ENCODE measurements at places on chromosomes 11 and 22.
A peak's percentile ranks its signal among the peaks of the same experiment; 100 is the strongest.

- DNase-seq, result no peak
Observed at GRCh38 chr22:31812977-31813605, 59.3 kb downstream of the DEPDC5 start.

DNA sequence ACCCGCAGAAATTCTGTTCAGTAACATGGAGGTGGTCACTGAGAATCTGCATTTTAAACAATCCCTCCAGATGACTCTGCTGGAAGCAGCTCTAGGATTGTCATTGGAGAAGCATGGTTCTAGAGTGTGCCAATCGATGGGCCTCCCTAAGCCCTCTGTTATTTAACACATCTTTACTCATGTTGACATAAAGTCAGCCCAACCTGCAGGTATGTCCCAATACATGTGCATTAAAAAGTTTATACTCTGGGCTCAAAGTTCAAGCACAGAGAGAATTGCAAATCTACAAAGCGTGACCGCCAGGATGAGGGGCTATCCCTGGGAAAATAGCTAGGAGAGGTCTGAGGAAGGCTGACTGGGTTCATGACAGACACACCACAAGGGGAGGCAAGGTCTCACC is 116.4 kb downstream of the KIRREL3 start:
- DNase-seq, result no peak

- peak; percentile 79 for DNase-seq
Observed at GRCh38 chr22:28443526-28443876, 236.1 kb downstream of the TTC28 start.

DNA sequence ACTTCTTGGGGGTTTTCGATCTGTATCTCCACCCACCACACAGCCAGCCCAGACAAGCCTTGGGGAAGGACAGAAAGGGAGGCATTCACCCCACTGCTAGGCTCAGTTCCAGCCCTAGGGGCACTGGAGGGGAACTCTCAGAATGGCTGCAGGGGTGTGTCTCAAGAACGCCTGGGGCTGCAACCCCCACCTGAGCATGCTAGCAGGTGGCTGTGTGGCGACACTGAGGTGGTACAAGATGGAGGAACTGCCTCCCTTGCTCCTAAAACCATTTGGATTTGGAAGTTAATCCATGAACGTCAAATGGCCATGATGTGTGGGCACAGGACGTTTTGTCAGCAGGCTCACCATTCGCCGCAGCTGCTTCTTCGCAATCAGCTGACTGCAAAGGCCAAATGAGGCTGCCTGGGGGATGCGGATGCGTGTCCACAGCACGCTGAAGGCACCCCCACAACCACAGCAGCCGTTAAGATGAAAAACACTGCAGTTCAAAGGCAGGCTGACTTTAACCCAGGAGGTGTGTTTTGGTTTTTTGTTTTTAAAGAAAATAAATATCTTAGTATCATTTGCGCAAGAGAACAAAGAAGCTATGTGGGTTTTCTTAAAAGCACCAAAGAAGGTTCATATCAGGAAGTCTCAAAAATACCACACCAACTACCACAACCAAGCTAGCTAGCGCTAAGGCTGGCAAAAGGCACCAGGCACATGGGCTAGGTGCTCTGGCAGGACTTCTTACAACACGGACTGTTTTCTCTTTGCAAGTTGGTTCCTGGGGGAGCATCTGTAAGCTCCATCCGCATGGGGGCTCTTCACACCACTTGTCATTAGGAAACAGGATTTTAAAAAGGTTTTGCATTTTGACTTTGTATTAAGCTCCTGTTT is 22.2 kb upstream of the NAP1L4 start:
- DNase-seq, result no peak

DNA sequence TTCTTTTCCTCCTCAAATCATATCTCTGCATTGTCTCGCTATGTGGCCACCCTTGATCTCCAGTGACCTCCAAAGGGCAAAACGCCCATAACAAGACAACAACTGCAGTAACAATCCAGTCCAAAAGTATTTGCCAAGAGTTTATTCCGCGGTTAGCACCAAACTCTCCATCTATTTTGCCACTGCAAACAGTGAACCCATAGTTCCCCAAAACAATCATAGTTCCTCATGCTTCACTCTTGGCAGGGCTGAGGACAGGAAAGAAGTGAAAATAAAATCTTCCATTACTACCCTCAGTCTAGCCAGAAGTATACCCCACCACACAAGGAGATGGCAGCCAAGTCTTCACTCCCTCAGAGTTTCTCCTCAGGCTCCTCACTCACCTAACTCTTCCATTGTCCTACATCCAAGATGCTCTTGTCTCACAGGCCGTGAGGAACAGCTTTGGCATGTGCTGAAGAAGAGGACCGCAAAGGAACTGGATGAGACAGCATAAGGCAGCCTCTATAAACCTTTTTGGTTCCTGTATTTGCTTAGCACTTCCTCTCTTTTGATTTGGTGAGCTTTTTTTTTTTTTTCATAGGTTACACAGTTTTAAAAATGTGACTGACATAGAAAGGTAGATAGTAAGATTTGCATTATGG is at the start of gene LPXN:
Gene LPXN (minus strand): TSS at position 480 of the 644 bp plus-strand sequence. CDS start 84 bp downstream, at position 396.
- no peak for DNase-seq

- DNase-seq, result no peak
Observed at GRCh38 chr11:27358296-27358695, 4.7 kb downstream of the CCDC34 start.

DNA sequence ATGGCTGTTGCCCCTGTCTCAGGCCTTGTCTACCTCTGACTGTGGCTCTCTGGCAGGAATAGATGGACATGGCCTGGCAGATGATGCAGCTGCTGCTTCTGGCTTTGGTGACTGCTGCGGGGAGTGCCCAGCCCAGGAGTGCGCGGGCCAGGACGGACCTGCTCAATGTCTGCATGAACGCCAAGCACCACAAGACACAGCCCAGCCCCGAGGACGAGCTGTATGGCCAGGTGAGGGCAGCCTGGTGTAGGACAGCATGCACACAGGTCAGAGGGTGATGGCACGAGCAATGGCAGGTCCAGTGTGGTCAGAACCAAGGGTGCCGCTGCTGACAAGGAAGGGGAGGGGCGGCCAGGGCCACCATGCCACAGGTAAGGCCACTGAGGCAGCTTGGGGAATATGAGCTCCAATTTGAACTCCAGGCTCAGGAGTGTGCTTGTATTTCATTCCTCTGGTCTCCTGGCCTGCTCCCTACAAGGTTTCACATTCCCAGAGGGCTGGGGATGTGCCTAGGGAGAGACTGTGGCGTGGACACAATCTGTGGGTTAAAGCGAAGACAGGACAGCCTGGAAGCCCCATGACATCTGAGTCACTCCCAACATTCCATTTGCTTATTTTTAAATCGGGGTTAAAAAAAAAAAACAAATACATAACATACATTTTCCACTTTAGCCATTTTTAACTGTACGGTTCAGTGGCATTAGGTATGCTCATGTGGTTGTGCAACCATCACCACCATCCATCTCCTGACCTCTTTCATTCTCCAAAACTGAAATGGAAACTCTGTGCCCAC is 562 bp downstream of the FOLR3 start:
- no peak for DNase-seq

DNA sequence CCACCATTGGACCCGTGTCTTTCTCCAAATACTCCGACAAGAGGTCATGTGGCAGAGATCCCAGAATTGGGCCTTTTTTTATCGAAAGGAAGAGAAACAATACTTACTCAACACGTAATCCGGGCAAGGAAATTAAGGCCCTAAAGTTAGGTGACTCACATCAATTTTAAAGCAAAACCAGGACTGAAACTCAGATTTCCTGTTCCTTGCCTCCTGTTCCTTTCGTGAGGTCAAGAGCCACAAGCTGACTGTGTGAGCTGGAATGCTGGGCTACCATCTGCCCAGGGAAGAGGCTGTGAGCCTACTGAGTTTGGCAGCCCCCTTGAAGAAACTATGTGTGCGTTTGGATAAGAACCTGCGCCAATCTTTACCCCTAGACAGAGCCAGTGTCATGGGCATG is 27.1 kb upstream of the MRGPRX2 start:
- no peak for DNase-seq

DNA sequence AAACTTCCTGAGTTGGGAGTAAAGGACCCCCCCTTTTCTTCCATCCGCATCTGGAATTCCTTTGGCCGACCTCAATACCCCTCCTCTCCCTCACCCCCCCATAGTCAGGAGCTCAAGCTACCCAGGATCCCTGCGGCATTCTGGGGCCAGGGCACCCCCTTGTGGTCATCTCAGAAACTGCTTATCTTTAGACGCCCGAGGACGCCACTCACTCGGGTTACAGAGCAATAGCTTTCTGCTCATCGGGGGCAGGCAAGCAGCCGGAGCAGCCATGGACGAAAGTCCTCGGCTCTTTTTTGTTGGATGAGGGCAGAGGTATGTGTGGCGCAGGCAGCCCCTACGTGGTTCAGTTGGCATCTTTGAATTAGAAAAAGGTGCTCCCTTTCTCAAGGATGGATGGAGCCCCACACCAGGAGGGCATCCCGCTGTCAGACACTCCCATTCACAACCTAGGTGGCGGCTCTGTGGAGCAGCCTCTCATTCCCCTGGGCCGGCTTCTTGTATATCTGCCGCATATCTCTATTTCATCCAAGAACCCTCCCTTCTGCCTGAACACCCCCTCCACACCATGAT is 2.3 kb downstream of the C1QTNF5 start:
- DNase-seq, result no peak

DNA sequence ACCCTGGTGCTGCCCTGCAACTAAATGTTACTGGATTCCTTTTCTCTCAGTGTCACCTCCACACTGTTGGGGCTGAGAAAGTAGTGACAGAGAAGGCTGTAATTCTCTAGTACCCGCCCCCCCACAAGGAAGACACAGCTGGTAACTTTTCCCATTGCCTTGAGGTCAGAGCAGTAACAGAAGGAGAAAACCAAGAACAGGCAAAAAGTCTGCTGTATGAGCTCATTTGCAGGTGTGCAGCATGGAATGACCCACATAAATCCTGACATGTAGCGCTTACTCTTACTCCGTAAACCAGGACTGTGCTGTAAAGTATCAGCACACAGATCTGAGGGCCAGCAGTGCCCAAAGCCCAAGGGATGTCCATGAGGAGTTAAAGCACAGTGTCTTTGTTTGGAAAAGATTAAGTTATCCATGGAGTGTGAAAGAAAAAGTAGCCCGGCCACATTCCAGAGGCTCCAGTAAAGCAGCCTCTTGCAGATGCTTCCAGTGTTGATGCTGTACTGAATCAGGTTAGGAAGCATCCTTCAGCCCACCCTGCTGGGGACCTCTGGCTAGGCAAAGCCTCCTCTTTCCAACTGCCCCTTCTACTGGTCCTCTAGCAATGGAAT is 120.7 kb downstream of the PLEKHA7 start:
- no peak for DNase-seq

DNA sequence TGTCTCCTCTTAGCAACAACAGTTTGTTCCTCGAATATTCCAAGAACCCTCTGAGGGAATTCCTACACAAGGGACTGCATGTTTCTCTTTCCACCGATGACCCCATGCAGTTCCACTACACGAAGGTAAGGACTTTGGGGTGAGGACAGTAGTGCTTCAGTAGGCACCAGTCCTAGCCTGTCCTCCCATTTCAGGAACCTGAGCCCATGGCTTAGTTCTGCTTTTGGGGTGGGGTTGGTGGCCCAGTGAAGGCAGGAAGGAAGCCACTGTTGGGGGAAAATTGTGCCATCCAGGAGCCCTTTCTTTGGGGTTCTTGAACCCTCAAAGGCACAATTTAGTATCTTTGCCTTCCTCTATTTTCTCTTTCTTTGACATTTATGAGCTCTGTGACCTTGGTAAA is 38.2 kb downstream of the RNF141 start:
- DNase-seq, result no peak

- no peak for DNase-seq
Observed at GRCh38 chr11:8732324-8732670, 49.7 kb downstream of the RPL27A start.

GRCh38 chr11:9264316-9265210 is 587 bp downstream of the DENND5A start:
- peak; percentile 74 for DNase-seq

DNA sequence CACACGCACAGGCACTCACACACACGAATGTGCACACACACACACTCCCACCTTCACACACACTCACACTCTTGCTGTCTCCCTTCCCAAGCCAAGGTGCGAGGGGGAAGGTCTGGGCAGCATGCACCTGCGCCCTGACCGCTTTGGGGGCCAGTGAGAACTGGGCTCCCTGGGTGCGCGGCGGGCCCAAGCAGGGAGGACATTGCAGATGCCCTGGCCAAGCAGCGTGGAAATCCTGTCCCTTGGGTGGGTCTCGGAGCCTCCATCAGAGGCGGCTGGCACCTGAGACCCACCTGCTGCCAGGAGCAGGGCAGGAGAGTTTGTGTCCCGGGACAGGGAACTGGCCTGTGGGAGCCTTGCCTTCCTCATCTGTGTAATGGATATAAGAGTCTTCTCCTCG is 3.3 kb downstream of the CD81 start:
- DNase-seq, result no peak

DNA sequence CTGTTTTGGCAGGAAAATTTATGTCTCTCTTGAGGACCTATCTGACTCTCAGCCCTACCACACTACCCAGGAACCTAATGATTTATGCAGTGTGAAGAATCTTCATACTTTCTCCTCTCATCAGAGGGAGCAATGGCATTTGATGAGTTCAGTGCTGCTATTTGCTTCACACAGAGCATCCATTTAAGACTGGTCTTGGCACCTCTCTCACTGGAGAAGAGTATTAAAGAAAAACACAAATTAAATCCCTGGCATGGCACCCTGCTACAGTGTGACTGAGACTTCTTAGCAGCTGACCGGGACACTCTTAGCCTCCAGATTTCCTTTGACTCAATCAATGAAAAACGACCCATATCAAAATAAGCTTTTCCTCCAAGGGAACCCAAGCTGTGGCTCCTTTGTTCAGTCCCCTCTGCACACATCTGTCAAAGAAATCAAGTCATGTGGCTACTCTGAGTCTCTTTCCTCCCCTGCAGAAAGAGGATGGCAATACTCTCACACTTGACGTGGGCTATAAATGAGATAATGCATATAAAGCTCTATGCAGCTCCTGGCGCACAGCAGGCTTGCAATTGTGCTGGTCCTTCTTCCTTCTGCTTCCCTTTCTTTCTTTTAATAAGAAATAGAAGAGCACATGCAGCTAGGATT is 186.1 kb upstream of the E2F8 start:
- no peak for DNase-seq

- peak; percentile 78 for DNase-seq
Observed at GRCh38 chr11:69296890-69297786, 3.2 kb downstream of the MYEOV start.

DNA sequence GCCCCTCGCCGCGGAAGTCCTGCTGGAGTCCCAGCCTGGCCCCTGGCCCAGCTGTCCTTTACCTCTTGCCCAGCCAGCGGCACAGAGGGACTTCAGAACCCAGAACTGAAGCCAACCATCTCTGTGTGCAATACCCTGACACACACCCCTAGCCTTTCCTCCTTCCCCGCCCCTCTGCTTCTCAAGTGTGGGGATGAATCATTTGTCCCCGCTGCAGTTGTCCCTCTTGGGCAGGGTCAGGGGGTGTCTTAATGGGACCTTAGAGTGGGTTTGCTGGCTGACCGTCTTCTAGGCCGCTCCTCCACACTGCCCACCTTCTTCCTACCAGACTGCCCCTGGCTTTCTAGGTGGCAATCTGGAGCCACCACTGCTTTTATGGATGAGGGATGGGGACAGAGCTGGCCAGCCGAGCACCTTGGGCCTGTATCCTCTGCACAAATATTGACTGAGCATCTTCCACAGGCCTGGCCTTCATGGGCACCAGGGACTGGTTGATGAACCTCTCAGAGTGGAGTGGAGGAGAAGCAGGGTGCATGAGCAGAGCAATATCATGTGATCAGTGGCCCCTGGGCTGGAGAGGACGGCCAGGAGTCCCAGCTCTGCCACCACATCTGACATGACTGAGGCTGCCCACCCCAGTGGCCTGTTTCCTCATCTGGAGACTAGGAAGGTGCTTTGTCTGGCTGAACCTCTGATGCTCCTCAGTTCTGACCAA is 668 bp upstream of the CHST1 start:
- DNase-seq, result no peak

GRCh38 chr22:36252754-36253522 is at the start of gene APOL1:
Gene APOL1 (plus strand): TSS chr22:36253133. CDS start chr22:36254956, 1,823 bp downstream.
- DNase-seq, result no peak

GRCh38 chr11:13883042-13883441 is 79.5 kb upstream of the SPON1 start:
- DNase-seq, result no peak
